ENCODE measurements at places on chromosomes 2 and 18.
A peak's percentile ranks its signal among the peaks of the same experiment; 100 is the strongest.

- no peak for DNase-seq
Measured at GRCh38 chr2:157192445-157193423, 64.8 kb upstream of the GALNT5 start.

GRCh38 chr2:85811180-85812093 lies 57.6 kb downstream of the ATOH8 start:
- DNase-seq: no peak

DNA sequence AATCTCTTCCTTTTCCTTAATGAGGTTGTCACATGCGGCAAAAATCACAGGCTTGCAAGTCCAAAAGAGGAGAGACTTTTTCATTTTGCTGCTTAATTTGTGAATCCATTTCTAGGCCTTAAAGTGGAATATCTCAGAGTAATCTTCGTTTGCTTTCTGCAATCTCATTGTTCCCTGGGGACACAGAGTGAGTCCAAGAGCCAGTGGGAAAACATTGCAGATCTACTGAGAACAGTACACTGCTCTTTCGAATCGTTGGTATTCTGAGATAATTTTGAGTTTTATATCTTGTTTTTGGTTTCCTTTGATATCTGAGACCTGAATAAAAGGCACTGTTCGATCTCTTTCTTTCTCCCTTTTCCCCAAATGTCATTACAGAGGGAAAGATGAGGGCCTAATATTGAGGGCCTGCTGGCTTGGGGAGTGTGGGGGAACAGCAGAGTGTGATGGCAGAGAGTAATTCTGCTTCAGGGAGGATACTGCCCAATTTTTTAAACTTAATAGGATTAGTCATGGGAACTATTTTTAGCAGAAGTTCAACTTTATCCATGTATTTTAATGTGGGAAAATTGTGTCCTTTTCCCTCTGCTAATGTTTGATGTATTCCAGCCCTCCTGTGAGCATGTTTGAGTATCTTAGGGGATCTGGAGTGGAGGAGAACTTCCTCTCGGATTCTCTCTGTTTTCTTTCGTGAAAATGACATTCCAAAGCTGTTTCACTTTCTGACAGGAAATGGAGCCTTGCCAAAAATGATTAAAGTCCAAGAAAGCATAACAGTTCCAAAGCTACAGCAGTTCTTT lies 418.2 kb upstream of the ZEB2 start:
- DNase-seq: no peak

DNA sequence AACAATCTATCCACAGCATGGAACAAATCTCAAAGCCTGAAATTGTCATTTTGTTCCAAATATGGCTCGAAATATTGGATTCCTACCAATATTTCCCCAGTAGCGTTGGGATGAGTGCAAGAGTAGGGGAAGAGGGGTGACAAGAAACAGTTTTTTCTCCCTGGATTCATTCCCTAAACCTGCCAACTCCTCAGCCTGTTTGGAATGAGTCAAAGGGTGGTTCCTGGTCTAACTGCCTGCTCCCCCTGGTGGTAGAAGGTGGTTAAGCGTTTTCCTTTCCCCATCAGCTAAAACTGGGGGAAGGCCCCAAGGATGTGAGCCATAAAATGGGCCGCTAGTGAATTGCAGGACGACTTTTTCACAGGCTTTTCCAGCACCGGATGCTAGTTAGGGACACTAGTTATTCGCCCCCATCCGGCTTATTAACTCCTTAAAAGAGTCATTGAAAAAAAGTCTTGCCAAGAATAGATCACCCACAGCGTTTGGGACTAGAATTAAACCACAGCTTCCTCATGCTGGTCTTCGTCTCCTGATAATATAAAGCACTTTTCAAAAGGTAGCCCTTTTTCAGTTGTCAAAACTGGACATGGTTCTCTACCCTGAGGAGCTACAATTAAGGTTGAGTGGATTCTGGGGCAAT lies 72.5 kb downstream of the DHRS9 start:
- peak; percentile 77 for DNase-seq

DNA sequence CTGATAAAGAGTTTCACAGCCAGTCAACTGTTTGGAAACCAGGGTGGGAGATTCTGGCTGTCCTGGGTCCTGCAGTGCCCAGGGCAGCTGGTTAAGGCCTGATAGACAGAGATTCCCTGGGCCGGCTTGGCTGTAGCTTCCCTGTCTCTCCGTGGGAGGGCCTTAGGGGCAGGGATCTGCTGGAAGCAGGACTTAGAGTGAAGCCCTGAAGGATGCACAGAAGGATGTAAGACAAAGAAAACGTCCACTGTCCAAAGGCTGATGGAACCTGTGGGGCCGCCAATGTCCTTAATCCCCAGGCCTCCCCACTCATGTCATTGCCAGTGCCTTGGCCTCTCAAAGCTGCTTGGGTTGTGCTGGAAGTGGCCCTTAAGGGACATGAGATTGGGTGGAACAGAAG lies 33.0 kb downstream of the MROH2A start:
- DNase-seq: no peak

- DNase-seq: no peak
Measured at GRCh38 chr2:9135822-9136558, 70.6 kb upstream of the ASAP2 start.

- DNase-seq: no peak
Measured at GRCh38 chr2:70979626-70980025, 1.2 kb downstream of the ANKRD53 start.

GRCh38 chr2:165958313-165958960 lies 4.9 kb upstream of the TTC21B start:
- no peak for DNase-seq

DNA sequence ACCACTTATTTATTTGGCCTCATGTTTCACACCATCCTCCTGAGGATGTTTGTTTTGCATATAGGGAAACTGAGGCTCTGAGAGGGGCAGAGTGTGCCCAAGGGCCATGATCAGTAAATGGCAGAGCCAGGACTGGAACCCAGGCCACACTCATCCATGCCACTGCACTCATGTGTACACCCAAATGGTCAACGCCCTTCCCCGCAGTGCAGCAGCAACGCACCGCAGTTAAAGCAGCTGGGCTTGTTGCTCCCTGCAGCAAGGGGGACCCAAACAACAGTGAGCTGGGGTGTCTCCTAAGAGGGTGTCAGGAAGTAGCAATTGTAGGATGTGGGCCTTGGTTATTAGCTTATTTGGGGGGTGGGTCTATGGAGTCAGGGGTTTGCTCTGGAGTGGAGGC lies 36.6 kb downstream of the ZAP70 start:
- no peak for DNase-seq

- no peak for DNase-seq
Measured at GRCh38 chr2:239283288-239283945, 117.4 kb downstream of the HDAC4 start.

DNA sequence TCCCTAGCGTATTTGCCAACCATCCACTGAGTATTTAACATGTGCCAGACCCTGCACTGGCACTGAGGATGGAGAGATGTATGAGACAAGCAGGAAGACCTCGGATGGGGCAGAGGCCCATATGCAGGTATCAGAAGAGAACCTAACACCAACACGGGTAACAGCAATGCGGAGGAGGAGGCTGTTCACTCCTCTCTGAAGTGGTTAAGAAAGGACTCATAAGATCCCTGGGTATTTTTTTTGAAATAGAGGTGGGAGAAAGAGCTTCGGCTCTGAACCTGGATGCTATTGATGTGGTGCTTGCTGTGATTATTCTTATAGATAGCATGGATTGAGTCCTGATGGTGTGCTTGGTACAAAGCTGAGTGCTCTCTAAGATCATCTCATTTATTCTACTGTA lies 418.3 kb downstream of the LPIN1 start:
- DNase-seq: no peak

DNA sequence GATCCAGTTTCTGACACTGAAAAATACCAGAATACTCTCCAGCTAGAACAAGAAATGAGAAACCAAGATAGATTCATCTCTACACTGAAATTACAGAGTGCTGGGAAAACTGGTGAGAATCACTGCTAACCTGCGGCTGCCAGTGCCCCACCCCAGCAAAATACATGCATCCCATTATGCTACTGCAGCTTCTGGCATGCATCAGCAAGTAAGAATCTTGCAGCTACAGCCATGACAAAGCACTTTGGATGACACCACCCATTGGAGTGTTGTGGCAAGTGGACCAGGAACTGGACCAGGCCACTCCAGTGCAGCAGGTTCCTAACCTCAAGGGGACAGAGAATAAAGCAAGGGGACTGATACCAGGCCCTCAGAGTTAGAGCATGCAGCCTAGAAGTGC lies 378.8 kb upstream of the ETAA1 start:
- no peak for DNase-seq

- no peak for DNase-seq
Measured at GRCh38 chr2:46690825-46691224, 211.5 kb downstream of the TMEM247 start.

DNA sequence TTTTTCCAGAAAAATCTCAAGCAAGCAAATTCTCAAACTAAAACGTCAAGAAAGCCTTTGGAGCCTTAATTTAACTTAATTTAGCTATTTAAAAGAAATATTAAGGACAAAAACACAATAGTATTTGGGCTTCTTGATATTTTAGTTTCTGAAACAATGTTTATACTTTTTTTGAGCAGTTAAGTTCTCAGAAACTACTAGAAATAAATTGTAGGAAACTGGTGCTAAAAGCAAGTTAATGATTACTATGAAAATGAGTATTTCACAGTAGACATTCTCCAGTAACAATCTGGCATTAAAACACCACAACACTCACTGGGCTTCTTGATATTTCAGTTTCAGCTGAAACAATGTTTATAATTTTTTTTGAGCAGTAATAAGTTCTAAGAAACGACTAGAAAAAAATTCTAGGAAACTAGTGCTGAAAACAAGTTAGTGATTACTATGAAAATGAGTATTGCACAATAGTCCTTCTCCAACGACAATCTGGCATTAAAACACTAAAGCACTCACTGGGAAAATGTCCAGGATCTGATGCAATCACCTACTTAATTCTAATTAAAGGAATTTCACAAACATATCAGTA lies 45.1 kb downstream of the TRAK2 start:
- no peak for DNase-seq

GRCh38 chr18:67794521-67794920 lies 278.0 kb upstream of the DSEL start:
- no peak for DNase-seq

Data from activated CD4-positive, alpha-beta T cell treated with anti-CD3 and anti-CD28 coated beads, Interleukin-2, amount 50 U/mL, for 48 hours (primary cell).